ENCODE measurements at places on chromosomes 1 and 21. TPM values are rescaled to one million over a fixed set of nuclear protein-coding genes. Genes with fewer than 3 reads are reported as not detected.

FNDC7 gene
- not detected for total RNA-seq

S100A7A gene
- not detected for total RNA-seq

E2F2 gene
- total RNA-seq = 0.29 TPM

OR2L13 gene
- not detected for total RNA-seq

THEM5 gene
- not detected for total RNA-seq

FNDC10 gene
- 2.9 TPM for total RNA-seq

OR2T29 gene
- not detected for total RNA-seq

HNRNPCL2 gene
- total RNA-seq = not detected

NUP133 gene
- total RNA-seq = 27.9 TPM

EXTL2 gene
- 13.2 TPM for total RNA-seq

FAM151A gene
- 0.84 TPM for total RNA-seq
